Stimulated activated CD8-positive, alpha-beta memory T cell treated with anti-CD3 and anti-CD28 coated beads, Interleukin-2, amount 100 ng/mL, for 48 hours (primary cell): ENCODE measurements at places on chromosomes 3 and 15.

DNA sequence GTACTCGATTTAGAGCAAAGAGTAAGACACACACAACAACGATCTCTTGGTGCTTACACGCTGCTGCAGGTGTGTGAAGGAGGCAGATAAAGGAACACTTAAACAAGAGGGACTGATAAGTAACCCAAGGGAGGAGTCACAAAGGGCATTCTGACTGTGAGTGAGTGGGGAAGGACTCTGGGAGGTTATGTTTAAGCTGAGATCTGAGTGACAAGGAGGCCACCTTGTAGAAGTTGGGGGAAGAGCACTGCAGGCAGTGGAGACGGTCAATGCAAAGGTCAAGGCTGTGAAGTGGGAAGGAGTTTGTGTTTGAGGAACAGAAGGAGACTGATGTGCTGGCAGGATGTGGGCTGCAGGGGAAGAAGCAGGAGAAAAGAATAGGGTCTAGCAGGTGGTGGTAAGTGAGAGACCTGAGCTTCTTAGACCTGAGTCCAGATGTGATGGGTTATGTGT is 63.1 kb downstream of the LPP start:
- DNase-seq = no peak

DNA sequence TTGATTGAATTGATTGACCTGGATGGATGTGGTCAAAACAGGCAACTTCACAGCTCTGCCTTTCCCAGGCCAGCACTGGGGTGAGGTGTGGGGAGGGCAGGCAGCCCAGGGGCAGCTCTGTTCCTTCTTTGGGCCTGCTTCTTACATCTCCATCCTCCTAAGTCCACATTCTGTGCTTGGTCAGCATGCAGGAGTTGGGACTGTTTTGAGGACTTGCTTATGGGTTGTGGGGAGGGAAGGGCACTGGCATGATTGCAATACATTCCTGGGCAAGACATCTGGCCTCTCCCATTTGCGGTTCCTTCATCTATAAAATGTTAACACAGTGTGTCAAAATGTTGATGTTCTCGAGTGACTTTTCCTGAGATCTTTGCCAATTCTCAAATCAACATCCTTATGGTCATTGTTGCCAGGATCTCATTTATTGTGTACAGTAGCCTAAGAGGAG is 84.1 kb downstream of the ST6GAL1 start:
- DNase-seq = no peak

DNA sequence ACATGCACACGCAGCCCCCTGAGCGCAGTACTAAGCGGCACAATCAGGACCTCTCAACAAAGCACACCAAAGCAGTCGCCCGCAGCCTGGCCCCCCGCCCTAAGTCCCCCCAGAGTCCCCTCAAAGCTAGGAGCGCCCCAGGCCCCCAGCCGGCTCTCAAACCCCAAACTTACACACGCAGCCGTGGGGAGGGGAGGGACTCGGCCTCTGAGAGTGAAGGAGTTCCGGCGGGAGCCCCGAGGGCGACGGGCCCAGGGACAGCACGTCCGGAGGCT is 5.5 kb downstream of the GATA2 start:
- DNase-seq = no peak

- no peak for DNase-seq
These were observed 124.1 kb downstream of the GADL1 start for GRCh38 chr3:30770387-30770786.

- DNase-seq = no peak
These were observed 31.6 kb downstream of the CBLB start for GRCh38 chr3:105837143-105837740.

GRCh38 chr15:68034081-68034480 is 20.0 kb upstream of the PIAS1 start:
- DNase-seq = no peak

- DNase-seq = no peak
These were observed 17.3 kb downstream of the STIMATE start for GRCh38 chr3:52880047-52880446.

- peak; percentile 51 for DNase-seq
These were observed 1.6 kb upstream of the SIN3A start for GRCh38 chr15:75452865-75453702.
